Activated CD4-positive, CD25-positive, alpha-beta regulatory T cell treated with anti-CD3 and anti-CD28 coated beads, Interleukin-2, amount 50 U/mL, for 24 hours (primary cell): ENCODE measurements at places on chromosomes 3 and 15.

GRCh38 chr15:40565333-40566238 is 744 bp upstream of the CCDC32 start:
- no peak for ATAC-seq

GRCh38 chr15:96290679-96291078 is 39.8 kb upstream of the NR2F2 start:
- ATAC-seq = no peak

GRCh38 chr15:69834761-69835160 is 263.0 kb downstream of the TLE3 start:
- no peak for ATAC-seq

DNA sequence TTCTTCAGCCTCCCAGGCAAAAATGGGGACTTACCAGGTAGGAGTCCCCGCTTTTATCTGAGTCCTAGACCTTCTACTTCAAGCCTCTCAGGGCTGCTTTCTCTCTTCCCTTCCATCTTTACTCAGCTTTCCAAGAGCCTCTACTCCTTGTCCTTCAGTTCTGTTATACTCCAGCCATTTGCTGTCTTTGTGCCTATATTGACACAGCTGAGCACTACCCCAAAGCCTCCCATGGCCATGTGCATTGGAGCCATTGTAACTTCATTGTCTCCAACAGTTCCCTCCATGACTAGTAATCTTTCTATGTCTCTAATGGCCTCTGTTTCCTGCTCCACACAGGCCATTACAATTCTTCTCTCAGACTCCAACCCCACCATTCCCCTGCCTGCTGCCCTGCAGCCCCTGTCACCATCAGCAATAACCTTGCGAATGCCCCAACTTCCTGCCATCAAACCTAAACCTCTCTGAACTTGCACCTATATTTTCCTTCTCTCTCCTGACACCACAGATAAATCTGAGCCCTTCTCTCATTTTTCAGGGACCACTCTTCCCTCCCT is 77.9 kb upstream of the ADPGK start:
- no peak for ATAC-seq

DNA sequence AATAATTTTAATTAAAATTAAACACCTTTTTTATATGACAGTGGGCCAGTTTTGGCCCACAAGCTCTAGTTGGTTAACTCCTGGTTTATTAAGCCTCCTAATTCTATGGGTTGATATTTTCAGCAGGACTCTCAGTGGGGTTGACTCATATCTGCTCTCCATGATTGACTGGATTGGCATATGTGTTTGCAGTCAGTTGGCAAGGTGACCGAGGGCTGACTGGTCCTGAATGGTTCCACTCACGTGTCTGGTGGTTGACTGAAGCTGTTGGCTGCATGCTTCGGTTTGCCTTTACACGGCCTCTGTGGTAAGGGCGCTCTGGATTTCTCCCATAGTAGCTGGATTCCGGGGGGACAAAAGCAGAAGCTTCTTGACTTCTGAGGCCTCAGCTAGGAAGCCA is 65.3 kb upstream of the ZNF280D start:
- peak; percentile 95 for ATAC-seq

GRCh38 chr3:102233881-102234280 is 200.9 kb upstream of the ZPLD1 start:
- ATAC-seq = no peak
